GM19239 (cell line): ENCODE measurements at places on chromosomes 11 and 22.

GRCh38 chr22:49521787-49522224 is 305.9 kb downstream of the BRD1 start:
- no peak for DNase-seq

GRCh38 chr11:92681586-92681985 is 287.9 kb upstream of the MTNR1B start:
- DNase-seq: no peak

DNA sequence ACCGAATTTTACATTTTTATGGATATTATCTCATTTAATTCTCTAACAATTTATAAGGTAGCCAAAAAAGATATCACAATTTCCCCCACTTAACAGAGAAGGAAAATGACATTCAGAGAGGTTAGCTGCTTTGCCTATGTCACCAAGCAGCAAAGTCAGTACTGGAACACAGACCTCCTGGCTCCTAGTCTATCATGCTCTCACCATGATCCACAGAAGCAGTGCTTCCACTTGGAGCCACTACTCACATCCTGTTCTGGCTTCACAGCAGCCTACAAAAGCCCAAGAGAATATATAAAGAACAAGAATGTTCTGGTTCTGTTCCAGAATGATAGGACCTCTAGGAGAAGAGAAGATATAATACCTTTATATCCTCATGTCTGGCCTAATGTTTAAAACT is 59.5 kb upstream of the SCUBE2 start:
- DNase-seq: no peak

DNA sequence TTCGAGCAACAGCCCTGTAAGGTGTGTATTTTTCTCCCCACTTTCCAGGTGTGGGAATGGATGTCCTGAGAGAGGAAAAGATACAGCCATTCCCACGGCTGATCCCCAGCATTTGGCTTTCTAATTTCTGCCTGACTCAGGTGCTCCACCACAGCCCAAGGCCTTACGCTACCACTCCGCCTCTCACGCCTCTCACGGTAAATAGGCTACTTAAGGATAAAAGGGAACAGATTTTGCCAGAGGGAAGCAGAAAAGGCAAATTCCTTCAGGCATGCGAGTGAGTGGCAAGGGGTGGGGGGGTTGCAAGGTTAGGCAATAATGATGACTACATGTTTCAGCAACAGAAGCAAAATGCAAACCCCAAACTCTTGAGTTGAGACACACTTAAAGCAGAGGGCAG is 9.2 kb downstream of the PVALB start:
- no peak for DNase-seq

GRCh38 chr11:127071606-127072005 is 71.0 kb upstream of the KIRREL3 start:
- DNase-seq: no peak

DNA sequence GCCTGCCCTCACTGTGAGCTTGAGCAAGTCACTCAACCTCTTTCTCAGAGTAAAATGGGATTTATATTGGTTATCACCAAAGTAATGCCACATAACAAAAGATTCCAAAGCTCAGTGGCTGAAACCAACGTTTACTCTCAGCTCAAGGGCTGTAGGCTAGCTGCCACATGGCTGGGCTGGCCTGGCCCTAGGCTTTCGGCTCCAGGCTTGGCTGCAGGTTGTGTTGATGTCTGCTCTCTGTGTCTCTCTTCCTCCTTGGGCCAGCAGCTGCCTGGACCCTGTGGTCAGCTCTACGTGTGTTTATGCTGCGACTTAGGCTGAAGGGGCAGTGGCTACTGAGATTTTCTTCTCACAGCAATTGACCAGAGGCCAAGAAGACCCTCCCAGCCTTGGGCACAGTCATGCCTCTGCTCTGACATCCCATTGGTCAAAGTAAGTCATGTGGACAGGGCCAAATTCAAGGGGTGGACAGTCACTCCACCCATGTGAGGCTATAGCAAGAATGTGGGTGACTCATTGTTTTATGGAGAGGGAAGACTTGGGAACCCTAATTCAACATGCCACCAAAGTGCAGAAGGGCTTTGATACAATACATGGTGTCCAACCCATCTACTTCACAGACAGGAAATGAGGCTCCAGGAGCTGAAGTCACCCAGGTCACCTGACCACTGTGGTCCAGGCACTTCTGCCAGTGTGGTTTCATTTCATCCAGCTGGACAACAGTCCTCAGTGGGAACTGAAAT is 90.6 kb downstream of the TSPAN18 start:
- DNase-seq: no peak
